Activated CD8-positive, alpha-beta memory T cell treated with anti-CD3 and anti-CD28 coated beads for 4 hours (primary cell): ENCODE measurements at places on chromosomes 6 and 20.

GRCh38 chr6:154783229-154783628, 50.0 kb downstream of the SCAF8 start:
- no peak for DNase-seq

DNA sequence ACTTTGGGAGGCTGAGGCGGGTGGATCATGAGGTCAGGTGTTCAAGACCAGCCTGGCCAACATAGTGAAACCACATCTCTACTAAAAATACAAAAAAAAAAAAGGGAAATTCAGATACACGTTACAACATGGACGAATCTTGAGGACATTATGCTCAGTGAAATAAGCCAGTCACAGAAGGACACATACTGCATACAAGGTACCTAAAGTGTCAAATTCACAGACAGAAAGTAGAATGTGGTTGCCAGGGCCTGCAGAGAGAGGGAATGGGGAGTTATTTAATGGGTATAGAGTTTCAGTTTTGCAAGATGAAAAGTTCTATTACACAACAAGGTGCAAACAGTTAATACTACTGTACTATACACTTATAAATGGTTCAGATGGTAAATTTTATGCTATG, 75.1 kb downstream of the SNX5 start:
- no peak for DNase-seq

DNA sequence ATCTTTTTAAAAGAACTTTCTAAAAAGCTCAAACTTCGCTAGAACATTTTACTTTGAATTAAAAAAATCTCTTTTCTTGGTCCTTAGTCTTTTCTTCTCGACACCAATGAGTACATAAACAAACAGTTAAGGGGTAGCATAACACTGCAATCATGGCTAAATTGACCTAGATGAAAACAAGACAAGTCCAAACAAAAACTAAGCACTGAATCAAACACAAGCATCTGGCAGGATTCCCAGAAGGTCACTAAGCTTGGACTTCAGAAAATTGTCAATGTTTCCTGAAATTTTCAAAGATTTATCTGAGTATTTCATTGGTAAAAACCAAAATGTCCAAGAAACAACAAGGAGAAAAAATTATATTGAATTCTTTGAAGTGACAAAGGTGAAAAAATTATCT, 5.0 kb downstream of the COL21A1 start:
- DNase-seq: no peak

- DNase-seq: no peak
Measured at GRCh38 chr6:91288741-91289140, 701.9 kb upstream of the MAP3K7 start.

DNA sequence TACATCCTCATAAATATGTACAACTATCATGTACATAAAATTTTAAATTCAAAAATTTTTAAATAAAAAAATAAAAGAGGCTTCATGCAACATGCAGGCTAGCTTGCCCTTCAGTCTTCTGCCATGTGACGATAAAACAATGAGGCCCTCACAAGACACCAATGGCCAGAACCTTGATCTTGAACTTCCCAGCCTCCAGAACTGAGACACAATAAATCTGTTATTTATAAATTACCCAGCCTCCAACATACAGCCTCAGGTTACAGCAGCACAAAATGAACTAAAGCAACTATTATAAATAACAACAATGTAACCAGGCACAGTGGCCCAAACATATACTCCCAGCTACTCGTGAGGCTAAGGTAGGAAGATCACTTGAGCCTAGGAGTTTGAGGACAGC, 42.8 kb downstream of the SERAC1 start:
- no peak for DNase-seq

DNA sequence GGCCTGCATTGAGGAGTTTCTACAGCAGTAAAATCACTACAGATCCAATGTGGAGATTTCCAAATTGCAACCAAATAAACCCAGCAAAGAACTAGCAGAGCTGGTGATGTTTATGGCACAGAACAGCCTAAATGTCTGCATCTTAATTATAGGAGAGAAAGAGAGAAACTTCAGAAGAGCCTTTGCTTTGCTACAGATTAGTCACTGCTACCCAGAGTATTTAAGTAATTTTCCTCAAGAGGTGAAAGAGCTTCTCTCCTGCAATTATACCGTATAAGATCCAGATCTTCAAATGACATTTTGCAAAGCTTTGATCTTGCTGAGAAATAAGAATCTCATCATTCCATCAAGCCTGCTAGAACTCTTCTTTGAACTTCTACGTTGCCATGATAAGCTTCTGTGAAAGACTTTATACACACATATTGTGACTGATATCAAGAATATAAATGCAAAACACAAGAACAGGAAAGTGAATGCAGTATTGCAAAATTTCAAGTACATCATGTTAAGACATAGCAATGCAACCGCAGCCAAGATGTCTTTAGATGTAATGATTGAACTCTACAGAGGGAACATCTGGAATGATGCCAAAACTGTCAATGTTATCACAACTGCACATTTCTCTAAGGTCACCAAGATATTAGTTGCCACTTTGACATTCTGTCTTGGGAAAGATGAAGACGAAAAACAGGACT, 48.0 kb downstream of the MKKS start:
- no peak for DNase-seq

DNA sequence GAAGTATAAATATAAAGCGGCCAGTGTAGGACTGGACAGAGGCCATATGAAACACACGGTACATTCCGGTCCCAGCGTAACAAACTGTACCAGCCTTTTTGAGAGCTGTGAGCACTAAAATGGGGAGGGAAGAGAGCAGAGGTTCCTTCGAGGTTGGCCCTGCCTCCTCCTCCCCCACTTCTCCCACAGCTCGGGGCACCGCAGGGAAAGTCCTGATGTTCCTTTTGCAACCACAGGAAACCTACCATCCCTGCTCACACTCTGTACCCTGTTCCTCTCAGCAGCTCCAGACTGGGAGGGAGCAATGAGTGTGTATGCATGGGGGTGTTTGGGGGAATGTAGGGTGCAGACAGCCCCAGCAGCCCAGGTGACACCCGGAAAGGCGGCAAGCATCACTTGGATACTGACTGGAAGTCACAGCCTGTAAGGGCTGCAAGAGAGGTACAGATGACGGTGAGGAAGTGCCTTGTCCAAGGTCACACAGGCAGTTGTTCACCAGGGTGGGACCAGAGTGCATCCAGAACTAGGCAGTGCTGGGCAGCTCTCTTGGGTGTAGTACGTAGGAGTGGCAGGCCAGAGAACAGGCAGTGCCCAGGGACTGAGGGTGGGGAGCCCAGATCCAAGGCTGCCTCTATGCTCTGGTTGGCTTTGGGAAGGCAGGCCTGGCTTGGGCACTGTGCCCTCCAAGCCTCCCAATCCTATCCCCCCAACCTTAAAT, 11.0 kb upstream of the ARMC12 start:
- no peak for DNase-seq

DNA sequence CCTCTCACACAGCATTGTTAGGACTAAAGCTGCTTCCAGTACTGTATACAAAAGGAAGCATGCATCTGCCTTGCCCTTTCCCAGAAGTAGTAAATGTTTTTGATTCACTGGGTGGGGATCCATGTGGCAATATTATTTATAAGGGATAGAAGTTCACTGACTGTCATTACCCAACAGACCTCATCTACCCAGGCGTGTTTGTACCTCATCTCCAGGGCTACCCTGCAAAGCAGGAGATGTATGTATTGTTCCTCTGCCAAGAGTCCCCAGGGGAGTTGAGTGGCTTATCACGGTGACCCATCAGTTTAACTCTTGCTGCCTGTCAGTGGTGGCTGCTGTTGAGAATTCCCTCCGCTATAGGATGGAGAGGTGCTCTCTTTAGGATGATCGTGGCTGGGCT, 42.5 kb downstream of the SLC24A3 start:
- DNase-seq: no peak

- DNase-seq: no peak
Measured at GRCh38 chr20:34300256-34300806, 2.8 kb downstream of the AHCY start.

GRCh38 chr6:158361961-158362669, 49.9 kb downstream of the TULP4 start:
- no peak for DNase-seq

GRCh38 chr20:2169456-2170088, 67.9 kb downstream of the STK35 start:
- DNase-seq: no peak

- DNase-seq: no peak
Measured at GRCh38 chr20:53846640-53847039, 223.8 kb downstream of the BCAS1 start.

GRCh38 chr6:111550195-111550594, 55.5 kb downstream of the TRAF3IP2 start:
- no peak for DNase-seq
